ENCODE measurements at places on chromosomes 3 and 15.
A peak's percentile ranks its signal among the peaks of the same experiment; 100 is the strongest.

DNA sequence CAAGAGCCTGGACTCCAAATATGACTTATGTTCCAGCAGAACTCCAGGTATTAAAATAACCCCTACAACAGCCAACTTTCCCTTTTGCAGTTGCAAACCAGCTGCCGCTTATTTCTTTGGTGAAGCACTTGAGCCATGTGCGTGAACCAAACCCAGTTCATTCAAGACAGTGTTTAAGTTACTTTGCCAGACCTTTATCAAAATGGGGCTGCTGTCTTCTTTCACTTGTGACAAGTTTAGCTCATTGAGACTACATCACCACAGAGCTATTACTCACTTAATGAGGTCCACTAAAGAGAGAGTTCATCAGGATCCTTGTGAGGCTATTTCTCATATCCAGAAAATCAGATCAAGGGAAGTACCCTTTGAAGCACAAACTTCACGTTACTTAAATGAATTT is 2.4 kb upstream of the XRN1 start:
- DNase-seq = no peak

DNA sequence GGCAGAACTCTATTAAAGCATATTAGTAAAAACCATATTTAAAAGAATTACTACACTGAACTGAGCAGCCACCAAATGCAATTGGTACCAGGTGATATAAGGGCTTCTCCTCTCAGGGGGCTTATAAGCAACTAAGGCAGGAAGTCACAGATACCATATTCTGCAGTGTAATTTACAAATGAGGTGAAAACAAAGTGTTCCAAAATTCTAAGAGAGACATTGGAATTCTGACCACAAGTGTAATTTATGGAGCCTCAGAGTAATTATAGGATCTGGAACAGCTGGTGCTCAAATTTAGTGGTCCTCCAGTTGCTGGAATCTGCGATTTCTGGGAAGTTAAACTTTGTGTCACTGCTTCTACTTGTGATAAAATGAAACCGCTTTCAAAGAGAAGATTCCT is 3.1 kb upstream of the NR1I2 start:
- no peak for DNase-seq

GRCh38 chr3:72178463-72179106 is 393.6 kb upstream of the PROK2 start:
- DNase-seq = no peak

- no peak for DNase-seq
Observed at GRCh38 chr3:38036906-38037305, 2.1 kb upstream of the DLEC1 start.

GRCh38 chr15:39748276-39748675 is 34.4 kb downstream of the FSIP1 start:
- DNase-seq = no peak

DNA sequence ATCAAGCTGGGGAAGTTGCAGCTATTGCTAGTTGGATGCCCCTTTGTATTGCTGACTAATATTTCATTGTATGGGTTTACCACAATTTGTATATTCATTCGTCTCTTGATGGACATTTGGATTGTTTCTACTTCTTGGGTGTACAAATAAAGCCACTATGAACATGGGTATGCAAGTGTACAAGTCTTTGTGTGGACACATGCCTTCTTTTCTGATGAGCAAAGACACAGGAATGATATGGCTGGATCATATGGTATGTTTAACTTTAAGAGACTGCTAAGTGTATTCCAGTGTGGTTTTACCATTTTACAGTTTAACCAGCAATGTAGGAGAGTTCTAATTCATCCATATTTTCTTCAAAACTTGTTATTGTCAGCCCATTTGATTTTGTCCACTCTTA is 32.2 kb downstream of the NECTIN3 start:
- no peak for DNase-seq

DNA sequence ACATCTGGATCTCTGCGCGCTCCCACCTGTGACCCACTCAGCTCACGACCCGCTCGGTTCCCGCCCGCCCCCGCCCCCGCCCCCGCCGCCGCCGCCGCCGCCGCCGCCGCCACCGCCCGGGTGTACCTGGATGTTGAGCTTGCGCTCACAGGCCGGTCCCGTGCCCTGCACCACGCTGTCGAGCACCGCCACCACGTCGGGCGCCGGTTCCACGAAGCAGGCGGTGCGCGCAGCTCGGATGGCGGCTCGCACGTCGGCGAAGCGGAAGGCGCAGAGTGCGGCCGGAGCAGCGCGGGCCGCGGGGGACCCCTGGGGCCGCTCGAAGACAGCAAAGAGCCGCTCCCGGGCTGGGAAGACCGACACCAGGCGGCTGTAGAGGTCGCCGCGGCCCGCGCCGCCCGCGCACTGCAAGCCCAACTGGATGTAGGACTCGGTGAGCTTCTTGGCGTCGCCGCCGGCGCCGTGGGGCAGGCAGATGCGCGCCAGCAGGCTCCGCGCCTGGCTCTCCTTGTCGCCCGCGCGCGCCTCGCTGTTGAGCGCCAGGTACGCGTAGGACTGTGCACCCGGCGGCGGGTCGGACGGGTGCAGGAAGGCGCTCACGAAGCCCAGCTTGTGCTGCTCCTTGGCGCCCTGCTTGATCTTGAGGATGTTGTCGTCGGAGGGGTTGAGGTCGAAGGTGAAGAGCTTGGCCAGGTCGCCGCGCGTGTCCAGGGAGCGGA is 1.1 kb downstream of the PLXND1 start:
- DNase-seq = no peak

DNA sequence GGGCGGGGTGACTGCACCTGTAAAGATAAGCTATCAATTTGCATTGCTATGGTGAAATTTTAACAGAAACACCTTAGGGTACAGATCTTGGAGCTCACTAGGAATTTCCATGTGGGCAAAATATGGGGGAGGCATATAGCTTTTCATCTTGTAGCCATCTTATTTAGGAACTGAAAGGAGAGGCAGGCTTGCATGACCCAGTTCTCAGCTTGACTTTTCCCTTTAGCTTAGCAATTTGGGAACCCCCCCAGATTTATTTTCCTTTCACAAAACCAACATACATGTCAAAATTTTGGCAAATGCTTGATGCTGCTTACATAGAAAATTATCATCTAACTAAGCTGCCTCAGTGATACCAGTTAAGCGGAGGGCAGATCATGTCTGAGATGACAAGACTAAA is 55.0 kb upstream of the EIF1B start:
- no peak for DNase-seq

DNA sequence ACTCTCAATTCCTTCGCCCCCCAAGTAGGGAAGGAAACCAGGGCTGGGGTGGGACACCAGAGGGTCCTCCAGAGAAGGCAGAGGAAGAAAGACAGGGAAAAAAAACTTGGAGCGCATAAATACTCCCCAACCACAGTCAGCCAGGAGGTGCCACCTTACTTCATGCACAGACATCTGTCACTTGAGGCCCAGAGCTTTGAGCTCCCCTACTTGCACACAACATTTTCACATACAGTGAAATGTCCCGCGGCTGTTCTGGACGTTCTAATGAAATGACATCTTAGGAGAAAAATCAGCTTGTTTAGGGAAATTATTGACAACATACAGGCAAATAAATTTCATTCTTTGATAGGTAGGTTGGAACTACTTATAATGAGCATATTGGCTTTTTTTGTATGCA is 113.0 kb downstream of the LIPC start:
- no peak for DNase-seq

GRCh38 chr3:125679258-125679657 is 84.0 kb upstream of the OSBPL11 start:
- no peak for DNase-seq

- DNase-seq = no peak
Observed at GRCh38 chr15:55343168-55343567, 24.1 kb downstream of the PIGB start.

GRCh38 chr3:129734449-129734848 is 128.0 kb upstream of the PLXND1 start:
- DNase-seq = no peak

DNA sequence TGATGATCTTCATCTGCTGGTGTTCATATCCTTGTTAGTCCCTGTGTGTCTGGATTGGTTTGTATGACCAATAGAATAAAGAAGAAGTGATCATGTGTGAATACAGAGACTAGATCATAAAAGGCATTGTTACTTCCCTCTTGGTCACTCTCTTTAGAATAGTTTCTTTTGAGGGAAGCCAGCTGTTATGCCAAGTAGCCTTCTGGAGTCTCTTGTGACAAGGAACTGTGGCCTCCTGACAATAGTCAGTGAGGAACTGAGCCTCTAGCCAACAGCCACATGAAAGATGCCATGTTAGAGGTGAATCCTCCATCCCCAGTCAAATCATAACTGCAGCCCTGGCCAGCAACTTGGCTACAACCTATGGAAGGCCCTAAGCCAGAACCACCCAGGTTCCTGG is 63.0 kb upstream of the SMAD3 start:
- DNase-seq = no peak

GRCh38 chr3:61520966-61521628 is 40.3 kb upstream of the PTPRG start:
- no peak for DNase-seq

DNA sequence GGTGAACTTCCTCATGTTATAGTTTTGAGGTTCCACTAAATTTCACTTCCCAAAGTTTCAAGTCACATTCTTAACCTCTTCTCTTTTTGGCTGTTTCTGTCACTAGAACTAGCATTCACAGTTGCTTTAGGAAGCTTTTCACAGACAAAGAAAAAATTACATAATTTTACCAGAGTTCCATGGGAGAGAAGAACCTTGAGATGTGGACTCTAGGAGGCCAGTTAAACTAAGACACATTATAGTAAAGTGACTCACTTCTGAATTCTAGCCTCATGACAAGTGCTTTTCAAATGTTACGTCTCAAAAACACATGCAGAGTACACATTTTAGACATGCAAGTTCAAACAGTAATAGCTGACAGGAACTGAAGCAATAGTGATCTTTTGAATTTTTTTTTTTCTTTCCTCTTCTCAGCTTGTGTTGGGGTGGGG is 39.9 kb upstream of the LRTM1 start:
- DNase-seq = no peak

DNA sequence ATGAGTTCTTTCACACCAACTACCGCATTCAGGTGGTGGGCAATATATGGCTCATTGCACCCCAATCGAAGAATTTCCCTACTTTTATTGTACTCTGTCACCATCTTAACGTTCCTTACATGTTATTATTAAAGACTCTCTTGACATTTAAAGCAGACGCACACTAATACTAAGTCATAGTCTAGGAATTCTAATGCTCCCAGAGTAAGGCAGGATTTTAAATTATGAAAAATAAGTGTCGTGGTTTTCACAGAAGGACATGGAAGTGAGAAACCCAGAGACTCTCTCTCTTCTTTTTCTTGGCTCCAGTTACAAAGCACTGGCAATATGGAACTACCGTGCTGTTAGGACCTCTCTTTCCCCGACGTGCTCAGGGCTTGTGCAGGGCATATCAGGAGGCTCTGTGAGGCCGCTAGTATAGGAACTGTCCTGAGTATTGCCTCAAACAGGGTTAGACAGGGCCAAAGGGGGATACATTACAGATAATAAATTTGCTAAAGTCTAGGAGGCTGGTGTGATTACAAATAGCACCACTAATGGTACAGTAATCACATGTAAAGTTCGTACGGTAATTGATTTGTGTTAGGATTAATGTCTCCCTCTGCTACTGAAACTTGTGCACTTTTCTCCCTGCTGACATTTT is 590.8 kb downstream of the FOXP1 start:
- peak; percentile 26 for DNase-seq

GRCh38 chr15:98899272-98900021 is 108.1 kb downstream of the PGPEP1L start:
- no peak for DNase-seq

DNA sequence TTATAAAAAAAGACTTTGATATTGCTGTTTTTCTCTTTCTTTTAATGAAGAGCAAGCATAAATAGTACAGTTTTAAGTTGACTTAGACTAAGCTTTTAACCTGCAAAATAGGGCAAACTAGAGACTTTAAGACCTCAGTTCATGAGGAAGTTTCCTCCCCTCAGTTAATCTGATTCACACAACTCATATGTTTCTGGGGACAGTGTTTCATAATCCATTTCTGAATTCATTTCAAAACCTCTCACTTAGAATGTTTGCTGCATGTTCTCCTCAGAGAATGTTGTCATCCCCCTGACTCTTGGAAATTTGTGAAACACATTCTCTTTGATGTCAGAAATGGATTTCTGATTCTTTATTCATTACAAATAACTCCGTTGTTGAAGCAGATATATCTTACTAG is 79.3 kb upstream of the SKOR1 start:
- no peak for DNase-seq

- DNase-seq = no peak
Observed at GRCh38 chr3:58568572-58569286, 8.5 kb downstream of the FAM107A start.

GRCh38 chr15:83062768-83063180 is 4.3 kb downstream of the BTBD1 start:
- no peak for DNase-seq

DNA sequence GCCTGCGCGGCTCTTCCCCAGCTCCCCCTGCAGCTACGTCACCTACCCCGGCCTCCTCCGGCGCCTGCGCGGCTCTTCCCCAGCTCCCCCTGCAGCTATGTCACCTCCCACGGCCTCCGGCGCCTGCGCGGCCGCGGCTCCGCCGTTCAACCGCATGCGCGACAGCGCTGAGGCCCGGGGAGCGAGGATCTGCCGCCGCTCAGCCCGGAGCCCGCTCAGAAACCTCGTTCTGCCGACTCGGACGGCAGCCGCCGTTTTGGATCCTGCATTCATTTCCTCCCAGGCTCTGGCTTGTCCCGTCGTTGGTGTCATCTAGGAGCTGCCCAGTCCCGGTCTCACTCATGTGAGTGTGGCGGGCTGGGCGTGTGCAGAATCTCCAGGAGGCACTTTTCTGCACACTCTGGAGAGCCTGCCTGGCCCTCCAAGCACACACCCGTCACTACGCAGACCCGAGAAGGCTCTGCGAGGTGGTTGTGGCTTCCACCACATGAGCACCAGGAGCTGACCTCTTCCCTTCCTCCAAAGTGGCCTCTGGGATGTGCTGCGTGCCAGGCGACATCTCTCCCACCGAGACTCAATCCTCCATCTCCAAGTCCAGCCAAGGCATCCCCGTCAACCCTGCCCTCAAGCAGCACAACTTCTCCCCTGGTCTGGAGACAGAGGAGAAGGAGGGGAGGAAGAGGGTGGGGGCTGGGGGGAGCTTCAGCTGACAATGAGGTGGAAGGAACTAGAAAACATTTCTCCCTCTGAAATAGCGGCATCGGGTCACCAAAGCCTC is 165.3 kb downstream of the CHSY1 start:
- no peak for DNase-seq

- DNase-seq = no peak
Observed at GRCh38 chr15:78127882-78128281, 3.4 kb downstream of the CIB2 start.

DNA sequence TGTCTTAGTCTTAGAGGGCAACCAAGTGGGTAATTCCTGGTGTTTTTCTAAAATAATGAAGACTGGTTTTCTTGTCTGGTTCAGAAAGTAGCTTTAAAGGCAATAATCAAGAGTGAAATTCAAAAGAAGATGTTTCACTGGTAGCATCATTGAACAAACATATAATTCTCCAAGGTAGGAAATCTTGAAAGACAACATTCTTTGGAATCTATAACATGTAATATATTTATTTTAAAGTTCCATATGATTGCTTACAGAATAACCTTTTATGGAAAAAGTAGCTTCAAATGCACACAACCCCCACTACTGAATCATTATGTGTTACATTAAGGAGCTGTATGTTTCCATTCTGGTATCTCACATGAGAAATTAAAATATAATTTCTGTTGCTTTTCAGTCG is 13.8 kb upstream of the FOXP1 start:
- no peak for DNase-seq

Measured in AG04449 (cell line).